ENCODE measurements at places on chromosomes 5 and 9.

DNA sequence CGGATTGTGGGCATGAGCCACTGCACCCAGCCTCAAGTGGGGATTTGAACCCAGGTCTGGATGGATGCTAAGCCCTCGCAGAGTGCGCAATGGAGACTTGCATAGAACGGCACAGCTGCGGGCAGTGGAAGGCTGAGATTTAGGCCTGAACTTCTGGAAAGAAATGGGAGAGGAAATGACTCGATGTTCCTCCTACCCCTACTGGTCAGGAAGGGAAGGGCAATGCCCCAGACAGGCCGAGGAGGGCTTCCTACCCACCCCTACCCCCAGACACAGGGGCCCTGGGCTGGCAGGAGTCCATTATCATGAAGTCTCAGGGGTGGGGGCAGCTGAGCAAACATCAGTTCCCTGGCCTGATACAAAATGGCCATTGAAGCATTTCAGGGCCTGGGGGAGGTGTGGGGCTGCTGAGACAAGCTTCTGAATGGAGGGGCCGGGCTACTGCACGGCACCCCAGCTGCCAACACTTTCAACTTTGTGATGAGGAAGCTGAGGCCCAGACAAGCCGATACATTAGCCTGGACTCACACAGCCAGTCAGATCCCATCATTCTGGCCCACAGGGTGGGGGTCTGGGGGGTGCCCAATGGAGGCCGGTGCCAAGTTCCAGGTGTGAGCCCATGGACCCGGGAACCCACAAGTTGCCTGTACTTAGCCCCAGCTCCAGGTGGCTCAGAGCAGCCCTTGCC lies 13.5 kb upstream of the WDR38 start:
- DNase-seq: no peak

GRCh38 chr5:159409801-159410200 lies 79.5 kb upstream of the IL12B start:
- DNase-seq: no peak

GRCh38 chr9:69223605-69224004 lies 49.5 kb downstream of the TJP2 start:
- DNase-seq: no peak

DNA sequence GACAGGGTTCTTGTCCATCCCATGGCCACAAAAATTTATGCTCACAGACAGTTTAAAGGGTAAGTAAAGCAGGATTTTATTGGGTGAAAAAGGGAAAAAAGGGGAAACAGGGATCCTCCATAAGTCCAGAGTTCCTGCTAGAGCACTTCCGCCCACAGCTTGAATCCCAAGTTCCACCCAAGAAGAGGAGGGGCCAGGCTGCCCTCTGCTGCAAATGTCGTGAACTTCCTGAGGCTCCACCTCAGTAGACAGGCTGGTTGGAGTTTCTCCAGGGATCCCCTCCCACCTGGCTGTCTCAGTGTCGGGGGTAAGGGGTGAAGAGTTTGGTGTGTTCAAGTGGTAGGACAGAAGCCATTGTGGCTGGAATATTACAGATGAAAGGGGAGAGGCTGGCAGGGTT lies 275.0 kb upstream of the SGCD start:
- no peak for DNase-seq

GRCh38 chr9:109811876-109812275 lies 31.9 kb downstream of the PALM2AKAP2 start:
- DNase-seq: no peak

GRCh38 chr5:67416133-67416937 lies 219.7 kb upstream of the CD180 start:
- no peak for DNase-seq

DNA sequence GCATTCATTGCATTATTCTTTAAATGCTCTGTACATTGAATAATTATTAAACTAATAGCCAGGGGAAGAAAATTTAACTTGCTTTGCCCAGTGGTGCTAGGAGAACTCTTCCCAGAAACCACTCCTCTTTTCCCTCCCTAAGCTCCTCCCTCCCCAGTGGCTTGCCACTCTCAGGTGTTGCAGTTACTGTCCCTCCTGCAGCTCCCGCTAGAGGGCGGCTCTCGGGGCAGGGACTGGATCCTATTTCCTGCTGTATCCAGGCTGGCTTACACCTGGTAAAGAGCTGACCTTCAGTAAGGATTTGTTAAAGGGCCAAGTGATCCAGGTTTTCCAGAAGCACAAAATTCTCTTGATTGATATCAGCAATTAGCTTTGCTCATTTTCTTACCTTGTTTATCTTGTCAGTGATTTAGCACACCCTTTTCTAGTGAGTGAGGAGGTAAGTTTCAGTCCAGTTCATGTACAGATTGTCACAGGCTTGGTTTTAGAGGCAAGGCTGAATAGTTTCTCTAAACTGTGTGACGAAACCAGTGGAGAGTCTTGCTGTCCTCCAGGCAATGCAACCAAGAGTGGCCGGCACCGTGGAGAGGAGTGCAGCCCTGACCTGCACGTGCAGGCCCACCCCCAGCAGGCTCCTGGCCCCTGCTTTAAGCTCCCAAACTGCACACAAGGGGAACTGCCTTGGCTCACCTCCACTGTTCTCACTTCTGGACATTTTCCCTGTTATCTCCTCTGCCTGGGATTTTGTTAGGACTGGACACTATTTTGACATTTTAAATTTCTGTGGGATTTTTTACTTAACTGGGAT lies 423.8 kb downstream of the SPOCK1 start:
- DNase-seq: no peak

- DNase-seq: no peak
Measured at GRCh38 chr5:174501461-174502069, 222.8 kb upstream of the MSX2 start.

DNA sequence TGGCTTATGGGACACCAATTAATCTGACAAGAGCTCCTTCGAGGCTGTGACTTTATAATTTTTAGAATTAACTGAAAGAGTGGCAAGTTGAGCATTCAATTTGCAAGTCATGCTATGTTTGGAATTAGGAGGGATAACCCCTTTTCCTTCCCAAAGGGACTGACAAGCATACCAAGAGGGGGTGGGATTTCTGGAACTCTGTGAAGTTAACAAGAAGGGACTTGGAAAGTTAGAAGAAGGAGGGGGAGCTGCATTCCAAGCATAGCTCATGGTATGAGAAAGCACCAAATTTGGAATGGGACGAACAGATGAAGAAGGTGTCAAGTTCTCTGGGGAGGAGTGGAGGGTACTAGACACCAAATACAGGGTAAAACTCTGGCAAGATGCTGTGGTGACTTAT lies 8.9 kb upstream of the PALM2AKAP2 start:
- no peak for DNase-seq

GRCh38 chr5:143395638-143396352 lies 7.7 kb downstream of the NR3C1 start:
- no peak for DNase-seq

DNA sequence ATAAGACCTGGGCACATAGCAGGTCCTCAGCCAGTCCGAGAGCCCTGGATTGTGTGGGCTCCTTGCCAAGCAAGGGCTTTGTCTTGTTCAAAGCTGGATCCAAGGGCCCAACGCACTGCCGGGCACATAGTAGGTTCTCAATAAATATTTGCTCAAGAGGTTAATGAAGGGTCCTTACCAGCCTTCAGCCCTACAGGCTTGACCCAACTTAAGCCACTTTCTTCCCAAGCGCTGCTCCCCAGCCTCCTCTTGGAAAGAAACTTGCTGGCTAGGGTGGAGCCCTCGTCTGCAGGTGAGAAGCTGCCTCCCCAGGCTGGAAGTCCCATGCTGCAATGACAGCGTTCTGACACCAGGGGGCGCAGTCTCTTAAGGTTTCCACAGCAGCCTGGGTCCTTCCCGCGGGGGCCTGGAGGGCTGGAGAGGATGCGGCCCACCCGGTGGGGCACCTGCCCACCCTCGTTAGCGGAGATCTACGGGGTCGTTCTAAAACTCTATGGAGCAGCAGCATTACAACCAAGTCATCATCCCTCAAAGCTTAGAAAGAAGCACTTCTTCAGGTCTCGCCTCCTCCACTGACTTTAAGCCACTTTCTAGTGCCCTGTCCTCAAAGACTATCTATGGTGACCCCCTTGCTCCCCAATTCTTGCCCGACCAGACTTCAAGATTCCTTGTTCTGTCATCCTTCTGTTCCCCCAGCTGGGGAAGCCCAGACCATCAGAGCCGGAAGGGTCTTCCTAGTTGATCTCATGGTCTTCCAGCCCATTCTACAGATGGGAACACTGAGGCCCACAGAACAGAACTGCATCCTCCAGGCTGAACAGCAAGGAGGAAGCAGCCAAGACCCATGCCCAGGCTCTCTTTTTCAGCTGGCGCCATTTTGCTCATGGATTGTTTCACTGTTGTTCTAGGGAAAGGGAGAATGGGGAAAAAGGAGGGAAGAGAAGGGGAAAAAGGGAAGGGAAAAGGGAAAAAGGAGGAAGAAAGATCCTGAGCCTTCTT lies 115.4 kb downstream of the LHX2 start:
- peak; percentile 51 for DNase-seq
